Omental fat pad (tissue), 4 donors: ENCODE measurements at places on chromosomes 11 and 22. TPM values are rescaled to one million over a fixed set of nuclear protein-coding genes. Genes with fewer than 3 reads are reported as not detected.

Gene MUC5AC
- total RNA-seq, result not detected

Gene SAA2
- 157 TPM for total RNA-seq

Gene KCNK4
- not detected for total RNA-seq

DNA sequence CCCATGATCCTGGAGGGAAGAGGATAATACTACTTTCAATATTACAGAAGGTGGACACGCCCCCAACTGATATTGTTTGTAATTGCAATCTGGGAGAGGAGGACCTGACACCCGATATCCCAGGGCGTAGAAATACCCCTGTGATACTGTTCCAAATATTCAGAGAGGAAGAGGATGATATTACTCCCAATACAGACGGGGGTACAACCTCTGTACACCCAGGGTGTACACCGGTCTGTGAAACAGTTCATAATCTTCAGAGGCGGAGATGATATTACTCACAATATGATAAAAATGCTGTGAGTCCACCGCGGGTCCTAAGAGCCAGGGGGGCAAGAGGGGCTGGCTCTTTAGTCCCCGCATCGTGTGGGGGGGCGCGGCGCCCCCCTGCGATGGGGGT lies 57.2 kb upstream of the ALDH3B2 start:
- no peak for DNase-seq

GRCh38 chr22:32976506-32976905 lies 81.7 kb downstream of the SYN3 start:
- DNase-seq, result no peak

- no peak for DNase-seq
Observed at GRCh38 chr11:115802641-115803040, 298.4 kb upstream of the CADM1 start.

GRCh38 chr11:115065830-115066664 lies 387.7 kb downstream of the NXPE2 start:
- no peak for DNase-seq
